RPMI7951 (cell line): ENCODE measurements at places on chromosomes 7 and 10. TPM values are rescaled to one million over a fixed set of nuclear protein-coding genes. Genes with fewer than 3 reads are reported as not detected.

ADIRF gene
- 0.49 and 0.84 TPM in 2 replicates for total RNA-seq

GRCh38 chr7:128093614-128094570, 62.7 kb upstream of the LRRC4 start:
- no peak for DNase-seq

- peak; percentile 60 for DNase-seq
Measured at GRCh38 chr7:106462365-106462859, 177.6 kb upstream of the NAMPT start.

- peak; percentile 84 for DNase-seq
Measured at GRCh38 chr10:8418631-8419030, 364.1 kb downstream of the GATA3 start.

DNA sequence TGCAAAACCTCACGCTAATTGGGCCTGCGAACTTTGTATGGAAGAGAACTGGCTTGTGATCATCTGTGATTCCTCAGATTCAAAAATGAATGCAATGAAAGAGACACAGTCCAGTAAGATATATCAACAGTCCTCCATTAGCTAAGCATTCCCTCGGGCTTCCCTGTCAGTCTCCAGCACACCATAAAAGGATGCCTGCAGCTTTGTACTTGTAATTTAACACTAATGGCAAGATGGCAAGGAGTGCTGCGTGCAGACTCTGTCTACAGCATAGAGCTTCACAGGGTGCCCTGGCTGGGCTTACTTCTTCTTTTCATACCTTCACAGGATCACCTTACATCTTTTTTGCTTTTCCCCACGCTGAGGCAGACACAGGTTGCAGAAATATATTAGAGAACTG, 200.0 kb downstream of the GFRA1 start:
- DNase-seq = no peak

TWIST1 gene
- total RNA-seq = 32.0 and 36.8 TPM in 2 replicates

- no peak for DNase-seq
Measured at GRCh38 chr7:5012985-5013384, 32.7 kb upstream of the RBAK start.

PTN gene
- total RNA-seq = 26.4 and 40.4 TPM in 2 replicates

SPDYE8 gene
- total RNA-seq = not detected in 2 replicates

DNA sequence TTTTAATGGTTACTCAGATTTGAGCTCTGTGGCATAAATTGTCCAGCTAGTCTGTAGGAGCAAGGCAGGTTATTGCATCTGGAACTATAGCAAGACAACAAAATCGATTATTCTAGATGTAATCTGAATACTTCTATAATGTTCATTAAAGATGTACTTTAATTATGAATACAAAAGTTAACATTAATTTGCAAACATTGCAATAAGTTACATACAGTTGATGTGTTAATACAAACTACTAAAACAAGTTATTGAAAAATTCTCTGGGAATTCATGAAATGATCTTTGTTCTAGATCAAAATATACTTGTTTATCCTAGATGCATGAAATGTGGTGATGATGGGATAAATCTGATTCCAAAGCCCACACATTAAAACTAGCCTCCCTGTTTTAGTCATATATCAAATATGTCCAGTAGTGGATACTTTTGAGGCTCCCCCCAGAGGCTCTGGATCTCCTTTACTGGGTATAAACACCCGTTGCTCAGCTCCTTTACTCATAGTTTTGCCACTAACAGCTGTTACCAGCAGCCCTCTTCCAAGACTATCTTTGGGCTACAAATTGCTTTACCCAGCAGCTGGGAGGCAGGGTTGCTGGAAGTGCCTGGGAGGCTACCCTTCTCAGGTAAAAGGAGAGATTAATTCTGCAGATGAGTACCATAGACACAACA, 78.1 kb downstream of the ARL4A start:
- no peak for DNase-seq

GRCh38 chr10:18377898-18378297, 237.7 kb downstream of the CACNB2 start:
- DNase-seq = no peak

DNA sequence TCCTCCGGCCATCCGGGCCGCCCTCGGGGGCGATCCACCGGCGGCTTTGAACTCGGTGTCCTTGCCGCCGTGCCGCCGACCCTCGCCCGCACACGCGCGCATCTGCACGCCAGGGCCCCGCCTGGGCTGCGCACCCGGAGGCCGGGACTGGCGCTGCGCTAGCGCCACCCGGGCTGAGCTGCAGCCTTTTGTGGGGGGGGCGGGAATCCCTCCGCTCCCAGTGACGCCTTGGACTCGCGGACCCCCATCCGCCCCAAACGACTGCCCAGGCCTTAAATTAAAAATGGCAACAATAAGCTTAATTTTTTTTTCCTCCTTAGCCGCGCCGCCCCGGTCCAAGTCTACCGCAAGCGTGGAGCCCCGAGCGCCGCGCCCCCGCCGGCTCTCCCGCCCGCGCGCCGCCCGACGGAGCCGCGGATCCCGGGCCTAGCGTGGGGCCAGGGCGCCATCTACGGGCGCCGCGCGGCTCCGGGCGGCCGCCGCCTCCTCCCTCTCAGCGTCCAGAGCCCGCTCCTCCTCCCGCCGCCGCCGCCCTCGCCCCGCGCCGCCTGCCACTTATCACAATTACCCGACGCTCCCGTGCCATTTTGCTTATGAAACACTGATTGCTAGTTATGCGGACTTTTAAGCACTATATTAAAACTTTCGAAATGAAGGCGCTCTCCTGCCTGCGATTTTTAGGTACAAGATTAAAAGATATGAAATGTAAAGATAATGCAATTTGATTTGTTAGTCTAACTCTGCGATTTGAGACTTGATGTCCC, 7.5 kb upstream of the EBF3 start:
- DNase-seq = peak; percentile 63

- peak; percentile 26 for DNase-seq
Measured at GRCh38 chr7:154853727-154854095, 149.2 kb downstream of the PAXIP1 start.

PRLHR gene
- not detected in 2 replicates for total RNA-seq

PODXL gene
- 48.2 and 49.0 TPM in 2 replicates for total RNA-seq

GRCh38 chr10:112208292-112208691, 24.7 kb upstream of the GPAM start:
- no peak for DNase-seq

SEMA4G gene
- 0.49 and 0.84 TPM in 2 replicates for total RNA-seq

DNA sequence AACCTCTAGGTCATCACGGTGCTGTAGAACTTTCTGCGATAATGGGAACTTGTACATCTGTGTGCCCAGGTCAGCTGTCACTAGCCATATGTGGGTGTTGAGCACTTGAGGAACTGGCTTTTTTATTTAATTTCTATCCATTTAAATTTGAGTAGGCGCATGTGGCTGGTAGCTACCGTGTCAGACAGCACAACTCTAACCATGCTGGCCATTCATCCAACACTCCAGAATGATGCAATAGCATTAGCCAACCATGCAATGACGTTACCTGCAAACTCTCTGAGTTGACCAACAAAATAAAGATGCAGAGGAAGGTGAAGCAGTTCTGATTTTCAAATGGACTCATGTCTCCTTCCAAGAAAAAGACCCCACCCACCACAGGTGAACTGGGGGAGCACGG, 24.4 kb upstream of the CHST15 start:
- DNase-seq = no peak

GRCh38 chr7:148121847-148122246, 468.7 kb upstream of the C7orf33 start:
- no peak for DNase-seq

- no peak for DNase-seq
Measured at GRCh38 chr10:100333661-100334440, 3.8 kb upstream of the PKD2L1 start.

CFAP70 gene
- 0.12 TPM in 1 of 2 replicates, not detected in the other for total RNA-seq

DNA sequence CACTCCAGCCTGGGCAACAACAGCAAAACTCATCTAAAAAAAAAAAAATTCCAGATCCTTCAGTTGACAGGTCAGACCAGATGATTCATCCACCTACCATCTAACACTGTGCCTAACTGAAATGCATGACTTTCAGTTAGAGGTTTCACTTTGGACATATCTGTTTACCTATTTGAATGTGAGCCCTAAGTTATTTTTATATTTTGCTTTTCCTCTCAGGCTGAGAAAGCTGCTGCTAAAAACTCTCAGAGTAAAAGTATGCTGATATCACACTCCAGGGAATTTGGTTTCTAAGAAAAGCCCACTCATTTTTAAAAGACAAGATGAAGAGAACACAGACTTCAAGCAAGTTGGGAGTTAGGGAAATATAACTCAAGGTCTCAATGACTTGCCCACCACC, 126.0 kb downstream of the SGMS1 start:
- peak; percentile 49 for DNase-seq

DNA sequence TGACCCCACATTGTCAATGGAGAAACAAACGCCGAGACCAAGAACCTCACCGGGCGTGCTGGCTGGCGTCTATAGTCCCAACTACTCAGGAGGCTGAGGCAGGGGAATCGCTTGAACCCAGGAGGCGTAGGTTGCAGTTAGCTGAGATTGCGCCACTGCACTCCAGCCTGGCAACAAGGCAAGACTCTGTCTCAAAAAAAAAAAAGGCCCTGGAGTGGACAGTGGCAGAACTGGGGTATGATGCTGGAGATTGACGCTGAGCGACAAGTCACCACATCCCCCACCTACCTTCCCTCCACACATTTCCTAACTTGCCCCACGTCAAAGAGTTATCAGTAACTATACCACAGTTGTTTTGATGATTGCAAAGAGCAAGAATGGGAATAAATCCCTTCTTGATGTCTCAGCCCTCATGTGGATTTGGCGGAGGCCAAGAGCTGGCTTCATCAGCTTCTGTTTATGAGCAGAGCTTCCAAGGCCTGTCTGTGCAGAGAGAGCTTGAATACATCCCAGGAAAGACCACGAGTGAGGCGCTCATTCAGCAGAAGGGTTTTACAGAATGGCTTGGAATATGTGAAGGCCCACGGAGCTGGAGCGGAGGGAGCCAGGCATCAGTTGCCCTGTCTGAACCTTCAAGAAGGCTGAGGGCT, 28.0 kb upstream of the TNS3 start:
- no peak for DNase-seq

DNA sequence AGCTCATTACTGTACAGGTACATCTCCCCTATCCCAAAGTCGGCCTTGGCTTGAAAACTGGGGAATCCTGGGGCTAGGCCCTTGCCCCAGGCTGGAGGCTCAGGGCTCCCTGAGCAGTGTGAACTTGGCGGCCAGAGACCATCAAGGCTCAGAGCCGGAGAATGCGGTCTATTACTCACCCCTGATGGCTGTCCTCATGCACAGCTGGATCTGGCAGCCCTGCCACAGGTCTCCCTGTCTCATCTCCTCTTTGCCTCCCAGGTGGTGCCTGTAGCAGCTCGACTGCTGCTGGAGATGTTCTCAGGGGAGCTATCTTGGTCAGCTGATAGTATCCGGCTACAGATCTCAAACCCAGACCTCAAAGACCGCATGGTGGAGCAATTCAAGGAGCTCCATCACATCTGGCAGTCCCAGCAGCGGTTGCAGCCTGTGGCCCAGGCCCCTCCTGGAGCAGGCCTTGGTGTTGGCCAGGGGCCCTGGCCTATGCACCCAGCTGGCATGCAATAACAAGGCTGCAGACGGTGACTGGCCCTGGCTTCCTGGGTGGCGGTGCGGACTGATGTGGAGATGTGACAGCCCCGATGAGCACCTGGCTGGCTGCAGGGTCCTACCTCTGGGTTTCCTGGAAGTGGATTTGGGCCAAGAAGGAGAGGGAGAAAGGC, 10.7 kb downstream of the IRF5 start:
- DNase-seq = peak; percentile 40

MYOZ1 gene
- not detected in 2 replicates for total RNA-seq

- peak; percentile 98 for DNase-seq
Measured at GRCh38 chr7:139709485-139709884, 68.3 kb downstream of the HIPK2 start.

GRCh38 chr7:20293336-20293735, 37.4 kb upstream of the ITGB8 start:
- no peak for DNase-seq

- DNase-seq = peak; percentile 76
Measured at GRCh38 chr10:77944519-77944918, 18.0 kb upstream of the DLG5 start.

HOXA1 gene
- 6.2 and 7.3 TPM in 2 replicates for total RNA-seq

CHRM2 gene
- total RNA-seq = 0.84 and 0.88 TPM in 2 replicates

DNA sequence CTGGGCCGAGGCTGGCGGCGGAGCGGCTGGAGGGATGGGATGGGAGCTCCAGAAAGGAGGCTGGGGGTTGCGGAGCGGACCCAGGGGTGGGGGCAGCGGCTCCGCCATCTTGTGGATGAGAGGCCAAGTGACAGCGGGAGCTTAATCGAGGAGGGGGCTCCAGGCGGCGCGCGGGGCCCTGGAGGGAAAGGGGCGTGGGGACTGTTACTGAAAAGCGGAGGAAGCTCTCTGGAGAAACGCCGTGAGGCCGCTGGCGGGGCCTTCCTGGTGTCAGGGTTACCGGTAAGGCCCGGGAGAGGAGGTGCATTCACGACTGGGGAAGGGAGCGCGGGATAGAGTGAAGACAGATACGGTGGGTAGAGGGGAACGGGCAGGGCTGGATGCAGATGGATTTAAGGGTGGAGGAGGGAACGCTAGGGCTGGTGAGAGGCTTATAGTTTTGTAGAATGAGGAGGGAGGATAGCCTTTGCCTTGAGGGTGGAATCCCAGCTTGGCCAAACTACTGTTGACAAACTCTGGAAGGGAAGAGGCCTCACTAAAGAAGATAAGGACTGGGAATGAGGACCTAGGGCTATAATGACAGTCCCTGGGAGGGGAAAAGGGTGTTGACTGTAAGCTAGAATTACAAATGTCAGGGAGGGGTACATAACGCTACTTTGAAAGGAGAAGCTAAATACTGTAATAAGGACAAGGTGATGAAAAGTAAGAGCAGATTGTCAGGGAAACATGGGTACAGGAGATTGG, 535 bp downstream of the BTRC start:
- DNase-seq = peak; percentile 34

GRCh38 chr7:66769833-66770512, 29.4 kb downstream of the RABGEF1 start:
- no peak for DNase-seq

DNA sequence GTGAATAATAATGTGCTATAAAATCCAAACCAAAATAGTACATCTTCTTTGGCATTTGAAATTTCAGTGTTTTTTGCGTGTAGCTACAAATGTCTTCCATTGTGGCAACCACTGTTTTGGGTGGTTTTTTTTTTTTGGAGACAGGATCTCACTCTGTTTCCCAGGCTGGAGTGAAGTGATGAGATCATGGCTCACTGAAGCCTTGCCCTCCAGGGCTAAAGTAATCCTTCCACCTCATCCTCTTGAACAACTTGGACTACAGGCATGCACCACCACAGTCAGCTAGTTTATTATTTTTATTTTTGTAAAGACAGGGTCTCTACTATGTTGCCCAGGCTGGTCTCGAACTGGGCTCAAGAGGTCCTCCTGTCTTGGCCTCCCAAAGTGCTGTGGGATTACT, 455.1 kb downstream of the AUTS2 start:
- no peak for DNase-seq
